Kidney epithelial cell (primary cell): ENCODE measurements at places on chromosomes 16 and 17.

DNA sequence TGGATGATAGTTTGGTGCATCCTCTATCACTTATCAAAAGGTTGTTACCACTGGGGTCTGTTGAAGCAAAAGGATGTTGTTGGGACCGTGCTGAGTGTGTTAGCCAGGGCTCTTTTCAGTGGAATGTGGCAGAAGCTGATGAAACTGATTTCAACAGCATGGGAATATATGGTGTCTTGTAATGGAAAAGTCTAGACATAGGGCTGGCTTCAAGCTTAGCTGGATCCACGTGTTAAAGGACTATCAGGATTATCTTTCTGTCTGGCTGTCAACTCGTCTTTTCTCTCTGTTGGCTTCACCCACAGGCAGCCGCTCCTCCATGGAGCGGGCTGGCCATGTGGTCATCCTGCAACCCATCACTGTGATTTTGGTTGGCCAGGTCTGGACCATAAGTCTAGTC, 8.7 kb downstream of the SNX29 start:
- DNase-seq = no peak

GRCh38 chr16:58018803-58019202, 6.8 kb upstream of the MMP15 start:
- DNase-seq = no peak

GRCh38 chr17:74702116-74702871, 10.4 kb downstream of the CD300LF start:
- no peak for DNase-seq

DNA sequence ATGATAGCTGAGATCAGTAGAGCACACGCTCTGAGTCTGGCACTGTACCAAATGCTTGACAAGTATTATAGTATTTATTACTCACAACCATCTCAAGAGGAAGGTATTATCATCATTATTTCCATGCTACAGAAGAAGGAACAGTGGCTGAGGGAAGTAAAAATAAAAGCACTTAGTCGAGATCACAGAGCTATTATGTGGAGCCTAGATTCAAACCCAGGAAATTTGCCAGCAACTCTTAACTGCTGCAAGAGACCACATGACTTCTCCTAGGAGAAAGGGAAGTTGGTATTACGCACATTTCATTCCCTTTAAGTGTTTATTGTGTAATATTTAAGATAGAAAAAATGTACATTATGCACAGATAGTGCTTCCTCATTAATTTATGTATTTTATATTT, 1.0 kb upstream of the RHOT1 start:
- no peak for DNase-seq

DNA sequence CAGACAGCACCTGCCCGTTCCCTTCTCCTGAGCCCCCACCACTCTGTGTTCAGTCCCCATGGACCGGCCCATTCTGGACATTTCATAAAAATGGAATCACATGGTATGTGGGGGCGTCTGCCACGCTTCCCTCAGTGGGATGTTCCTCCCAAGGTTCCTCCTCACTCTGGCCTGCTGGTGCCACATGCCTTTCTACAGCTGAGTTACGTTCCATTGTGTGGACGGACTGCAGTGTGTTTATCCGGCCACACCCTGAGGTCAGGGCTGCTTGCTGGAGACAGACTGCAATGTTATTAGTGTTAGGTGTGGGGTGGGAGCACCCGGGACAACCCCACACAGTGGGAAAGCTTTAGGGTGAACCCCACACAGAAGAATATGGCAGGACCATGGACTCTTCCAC, 5.9 kb upstream of the AATK start:
- no peak for DNase-seq

GRCh38 chr16:84575914-84576313, 42.0 kb downstream of the COTL1 start:
- no peak for DNase-seq

DNA sequence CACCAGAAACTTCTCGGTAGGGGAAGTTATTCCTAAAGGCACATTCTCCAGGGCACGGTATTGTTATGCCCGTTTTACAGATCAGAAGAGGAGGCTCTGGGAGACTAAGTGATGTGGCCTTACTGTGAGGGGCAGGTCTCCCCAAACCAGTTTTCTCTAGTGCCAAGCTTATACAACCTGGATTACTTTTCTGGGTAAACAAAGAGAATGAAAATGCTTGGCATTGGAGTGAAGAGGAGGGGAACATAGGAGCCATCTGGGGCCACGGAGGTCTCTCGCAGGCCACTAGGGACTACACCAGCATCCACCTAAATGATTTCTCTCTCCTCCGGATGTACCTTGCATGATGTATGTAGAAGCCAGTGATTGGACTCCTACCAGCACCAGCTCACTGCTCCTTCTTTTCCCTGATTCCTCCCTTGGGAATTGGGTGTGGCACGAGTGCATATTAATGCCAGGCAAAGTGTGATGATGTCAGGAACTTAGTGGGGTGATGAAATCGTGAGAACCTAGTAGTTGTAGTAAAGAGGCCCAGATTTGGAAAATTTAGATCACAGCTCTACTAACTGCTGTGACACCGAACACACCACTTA, 674 bp downstream of the TOM1L1 start:
- DNase-seq = peak; percentile 38

DNA sequence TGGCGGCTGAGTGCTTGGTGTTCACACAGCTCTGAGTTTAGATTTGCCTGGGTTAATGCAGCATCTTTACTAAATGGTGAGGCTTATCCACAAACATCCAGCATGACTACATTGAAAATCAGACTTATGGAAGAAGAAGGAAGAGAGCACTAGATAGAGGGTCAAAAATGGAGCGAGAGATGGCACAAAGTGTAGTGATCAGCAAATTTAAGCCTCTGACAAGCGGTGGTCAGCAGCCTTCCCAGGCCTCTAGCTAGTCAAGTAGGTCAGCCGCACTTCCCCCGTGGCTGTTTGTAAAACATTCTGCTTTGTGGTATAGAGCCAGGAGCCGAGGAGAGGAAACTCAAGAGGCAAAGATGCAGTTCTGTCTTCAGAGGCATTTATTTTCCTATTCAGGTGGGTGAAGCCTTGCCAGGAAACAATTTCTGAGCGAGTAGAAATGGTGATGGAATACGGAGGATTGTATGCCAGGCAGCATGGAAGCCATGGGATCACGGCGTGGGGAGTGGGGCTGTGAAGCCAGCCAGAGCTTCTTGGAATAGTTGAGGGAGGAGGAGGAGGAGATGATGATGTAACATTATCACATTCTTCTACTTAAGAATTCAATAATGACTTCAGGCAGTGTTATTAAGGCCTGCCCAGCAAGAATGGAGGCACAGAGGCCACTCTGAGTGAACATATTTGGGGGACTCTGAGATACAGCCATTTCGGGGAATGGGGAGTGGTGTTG, 118.9 kb downstream of the MSI2 start:
- no peak for DNase-seq

GRCh38 chr17:66831383-66832210, 3.3 kb upstream of the CACNG5 start:
- no peak for DNase-seq

- DNase-seq = no peak
These were observed 16.2 kb upstream of the KIFC3 start for GRCh38 chr16:57818377-57819064.

- no peak for DNase-seq
These were observed 772 bp downstream of the NTN1 start for GRCh38 chr17:9021992-9022572.

- DNase-seq = no peak
These were observed 85.6 kb upstream of the NOL11 start for GRCh38 chr17:67632141-67632540.

GRCh38 chr16:3161235-3162018, 26.6 kb upstream of the OR1F1 start:
- DNase-seq = no peak

GRCh38 chr16:50114357-50115129, 38.6 kb upstream of the TENT4B start:
- peak; percentile 12 for DNase-seq

- DNase-seq = no peak
These were observed 1.6 kb upstream of the N4BP1 start for GRCh38 chr16:48611329-48612137.

- DNase-seq = no peak
These were observed 34.4 kb downstream of the NFAT5 start for GRCh38 chr16:69600202-69600601.

DNA sequence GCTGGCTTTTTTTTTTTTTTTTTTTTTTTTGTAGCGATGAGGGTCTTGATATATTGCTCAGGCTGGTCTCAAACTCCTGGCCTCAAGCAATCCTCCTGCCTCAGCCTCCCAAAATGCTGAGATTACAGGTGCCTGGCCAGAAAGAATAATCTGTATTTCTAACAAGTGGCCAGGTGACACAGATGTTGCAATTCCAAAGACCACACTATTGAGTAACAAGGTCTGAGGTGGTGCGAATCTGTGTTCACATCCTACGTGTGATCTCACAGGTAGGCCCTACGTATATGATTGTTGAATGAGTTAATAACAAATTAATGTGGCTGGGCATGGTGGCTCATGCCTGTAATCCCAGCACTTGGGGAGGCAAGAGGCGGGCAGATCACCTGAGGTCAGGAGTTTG, 33.3 kb downstream of the OTOA start:
- DNase-seq = no peak

DNA sequence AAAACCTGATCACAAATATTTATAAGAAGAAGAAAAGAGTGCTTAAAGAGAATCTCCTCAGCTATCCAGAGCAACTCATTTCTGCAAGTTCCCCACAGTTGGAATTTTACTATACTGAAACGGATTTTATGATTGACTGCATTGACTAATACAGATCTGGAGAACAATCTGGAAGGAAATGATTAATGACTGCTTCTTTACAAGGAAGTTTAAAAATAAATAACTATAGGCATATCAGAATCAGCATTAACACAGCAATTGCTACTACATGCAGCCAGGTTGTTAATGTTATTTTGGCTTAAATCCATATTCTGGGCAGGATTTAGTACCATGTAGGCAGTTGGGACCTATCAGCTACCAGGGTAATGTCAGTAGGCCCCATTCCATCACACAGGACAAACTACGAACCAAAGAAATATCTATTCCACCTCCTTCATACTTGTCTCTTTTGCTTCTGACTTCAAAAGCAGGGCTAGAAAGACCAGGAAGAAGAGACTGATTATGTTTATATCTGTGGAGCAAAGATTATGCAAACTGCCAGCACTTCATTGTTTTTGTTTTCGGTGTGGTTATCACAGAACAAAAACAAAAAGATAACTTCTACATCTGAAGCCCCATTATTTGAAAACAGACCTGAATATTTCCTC, 3.9 kb downstream of the SKAP1 start:
- DNase-seq = no peak

DNA sequence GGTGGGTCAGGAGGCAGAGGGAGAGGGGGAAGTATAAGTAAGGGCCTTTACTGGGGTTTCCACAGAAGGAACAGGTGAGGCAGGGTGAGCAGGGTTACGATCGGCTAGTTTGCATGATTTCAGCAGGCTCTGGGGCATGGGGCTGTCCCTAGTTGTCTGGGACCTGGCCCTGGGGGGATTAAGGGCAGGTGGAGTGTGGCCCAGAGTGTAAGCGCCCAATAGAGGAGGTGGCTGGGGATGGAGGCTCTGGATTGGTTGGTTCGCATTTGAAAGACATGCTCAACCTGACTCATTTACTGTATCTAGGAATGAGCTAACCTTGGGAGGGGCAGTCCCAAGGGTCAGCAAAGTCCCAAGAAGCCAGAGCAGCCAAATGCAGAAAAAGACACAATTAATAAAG, 230.3 kb downstream of the MAP2K4 start:
- DNase-seq = no peak

DNA sequence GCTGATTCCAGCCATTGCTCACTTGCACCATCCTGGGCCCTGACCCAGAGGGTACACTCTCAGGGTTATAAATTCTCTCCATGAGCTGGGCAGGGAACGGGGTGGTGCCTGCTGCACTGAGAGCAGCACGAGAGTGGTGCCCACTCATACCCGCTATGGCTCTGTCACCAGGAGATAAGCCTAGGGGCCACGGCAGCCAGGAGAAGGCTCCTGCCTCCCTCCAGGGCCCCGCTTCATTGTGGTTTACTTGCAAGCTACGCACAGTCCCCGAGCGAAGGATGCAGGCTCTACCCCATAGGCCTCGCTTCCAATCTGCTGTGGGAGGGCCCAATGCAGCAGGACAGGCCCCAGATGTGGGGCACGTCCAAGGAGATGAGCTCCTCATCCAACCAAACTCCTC, 48.5 kb downstream of the VAC14 start:
- no peak for DNase-seq

GRCh38 chr17:7803981-7804380, 30.0 kb upstream of the KDM6B start:
- no peak for DNase-seq

DNA sequence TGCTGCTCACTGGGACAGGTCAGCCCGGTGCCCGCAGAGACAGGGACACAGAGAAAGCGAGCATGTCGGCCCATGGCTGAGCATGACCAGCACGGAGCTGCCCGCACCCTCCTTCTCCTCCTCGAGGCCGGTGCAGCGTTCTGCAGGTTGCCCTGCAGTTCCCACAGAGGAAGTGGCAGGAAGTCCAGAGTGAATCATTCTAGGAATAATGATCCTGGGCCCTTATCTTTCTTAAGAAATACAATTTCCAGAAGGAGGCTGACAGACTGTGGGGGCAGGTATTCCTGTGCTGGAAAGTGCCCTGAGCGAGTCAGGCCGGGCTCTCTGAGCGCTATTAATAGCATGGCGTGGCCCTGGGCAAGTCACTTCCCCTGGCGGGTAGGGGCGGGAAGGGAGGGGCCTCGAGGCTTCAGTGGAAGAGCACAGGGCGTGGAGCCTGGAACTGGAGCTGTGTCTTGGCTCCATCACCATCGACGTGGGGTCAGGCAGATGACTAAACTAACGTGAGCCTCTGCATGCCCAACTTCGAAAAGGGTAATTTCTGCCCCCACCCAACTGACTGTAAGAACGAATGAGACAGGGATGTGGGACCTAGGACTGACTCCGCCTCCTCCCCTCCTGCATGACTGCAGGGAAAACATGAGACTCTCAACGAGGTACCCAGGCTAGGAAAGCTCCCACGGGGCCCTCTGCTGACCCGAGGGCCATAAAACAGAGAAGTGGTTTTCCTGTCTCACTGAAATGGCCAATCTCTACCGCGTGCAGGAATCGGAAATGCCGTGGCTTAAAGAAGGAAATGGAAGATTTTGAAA, 9.8 kb downstream of the TMEM204 start:
- DNase-seq = peak; percentile 23

GRCh38 chr17:27390540-27390939, 65.7 kb upstream of the KSR1 start:
- no peak for DNase-seq

DNA sequence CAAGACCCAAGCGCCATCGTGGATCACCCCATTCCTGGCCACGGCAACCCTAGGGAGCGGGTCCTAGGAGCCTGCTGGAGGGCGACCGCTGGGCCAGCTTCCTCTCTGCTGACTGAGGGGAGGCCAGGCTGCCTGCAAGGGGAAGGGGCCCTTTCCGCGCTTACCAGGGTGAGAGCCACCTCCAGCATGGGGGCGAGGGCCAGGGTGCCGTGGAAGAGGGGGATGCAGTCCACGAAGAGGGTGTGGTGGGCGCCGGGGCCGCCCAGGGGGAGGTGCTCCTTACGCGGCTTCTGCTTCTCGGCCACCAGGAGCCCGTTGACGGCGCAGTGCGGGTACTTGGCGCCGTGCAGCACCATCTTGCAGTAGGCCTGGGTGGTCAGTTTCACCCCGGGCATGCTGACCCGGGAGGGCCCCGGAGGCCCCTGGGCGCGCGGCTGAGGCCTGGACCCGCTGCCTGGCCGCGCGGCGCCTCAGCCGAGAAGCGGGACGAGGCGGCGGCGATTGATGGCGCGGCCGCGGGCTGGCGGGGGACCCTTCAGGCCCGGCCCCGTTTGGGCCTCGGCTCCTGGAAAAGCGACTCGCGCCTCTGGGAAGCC, 345 bp downstream of the EMC8 start:
- no peak for DNase-seq

- DNase-seq = peak; percentile 63
These were observed 43.9 kb upstream of the CCNF start for GRCh38 chr16:2385190-2385836.
